ENCODE measurements at places on chromosomes 2 and 18. TPM values are rescaled to one million over a fixed set of nuclear protein-coding genes. Genes with fewer than 3 reads are reported as not detected.
A peak's percentile ranks its signal among the peaks of the same experiment; 100 is the strongest.

Gene CRYBA2
- total RNA-seq = 4.3 TPM

- no peak for DNase-seq
These were observed 1293.2 kb upstream of the FAM98A start for GRCh38 chr2:34892256-34892655.

DNA sequence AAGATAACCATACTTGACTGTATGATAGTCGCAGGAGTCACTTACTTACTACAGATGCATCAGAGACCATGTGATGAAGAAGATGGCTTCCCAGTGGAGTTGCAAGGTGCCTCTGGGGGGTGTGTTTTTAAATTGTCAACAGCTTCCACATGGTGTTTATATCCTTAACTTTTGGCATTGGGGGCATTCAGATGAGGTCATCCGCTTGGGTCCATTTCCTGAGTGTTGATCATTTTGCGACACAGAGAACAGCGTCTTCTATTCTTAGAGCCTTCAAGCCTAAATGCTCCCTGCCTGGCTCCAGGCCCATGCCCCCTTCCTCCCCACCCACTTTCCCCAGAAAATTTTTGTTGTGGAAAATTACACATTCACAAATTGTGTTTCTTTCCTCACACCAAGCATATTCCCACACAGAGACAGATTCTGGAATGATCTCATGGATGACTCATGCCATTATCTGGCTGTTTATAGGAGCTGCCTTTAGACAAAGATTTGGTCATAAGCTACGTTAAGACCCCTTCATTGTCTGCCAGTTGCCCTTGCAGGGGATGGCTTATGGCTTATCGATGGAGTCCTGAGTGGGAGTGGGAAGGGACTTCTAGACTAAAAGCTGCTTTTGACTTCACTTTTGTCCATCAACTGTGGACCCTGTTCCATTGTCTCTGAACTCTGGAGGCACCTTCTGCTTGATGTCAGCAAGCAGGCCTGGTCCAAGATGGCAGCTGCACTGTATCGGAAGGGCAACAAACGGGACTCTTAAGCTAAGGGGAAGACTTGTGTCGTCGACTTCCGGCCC lies 91.8 kb downstream of the CABLES1 start:
- peak; percentile 59 for DNase-seq

GRCh38 chr18:8997634-8998033 lies 104.9 kb upstream of the NDUFV2 start:
- no peak for DNase-seq

DNA sequence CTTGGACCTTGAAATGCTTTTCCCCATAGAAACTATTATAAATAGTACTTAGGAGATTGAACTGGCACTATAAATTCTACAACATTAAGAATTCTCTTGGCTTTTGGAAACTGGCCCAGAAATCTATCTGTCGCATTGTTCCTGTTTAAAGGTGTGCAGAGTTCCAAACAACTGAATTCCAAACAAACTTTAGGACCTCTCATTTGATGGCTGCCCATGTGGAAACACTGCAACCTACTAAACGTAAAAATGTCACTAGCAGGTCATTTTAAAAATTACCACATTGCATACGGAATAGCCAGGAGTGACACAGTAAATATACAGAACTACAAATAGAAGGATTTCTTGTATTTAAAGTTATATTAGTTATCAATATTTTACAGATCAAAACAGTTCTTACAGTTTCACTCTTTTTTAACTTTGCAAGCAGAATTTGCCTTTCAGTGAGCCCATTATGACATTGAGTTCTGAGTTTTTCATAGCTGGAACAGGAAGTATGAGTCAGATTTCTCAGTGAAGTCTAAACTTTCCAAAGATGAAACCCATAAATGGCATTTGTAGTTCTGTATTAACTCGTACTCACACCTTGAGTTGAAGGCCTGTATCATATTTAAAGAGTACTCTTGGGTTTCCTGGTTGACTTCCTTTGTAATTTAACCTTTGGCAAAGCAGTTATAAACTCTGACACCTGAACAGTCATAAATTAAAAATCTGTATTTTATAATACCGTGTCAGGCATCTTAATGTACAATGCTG lies 142.3 kb upstream of the BOD1L2 start:
- DNase-seq = peak; percentile 34

Gene DQX1
- total RNA-seq = 1.1 TPM

- DNase-seq = peak; percentile 86
These were observed 353.8 kb downstream of the RND3 start for GRCh38 chr2:150133623-150134022.

GRCh38 chr2:144366825-144367429 lies 153.0 kb downstream of the ZEB2 start:
- no peak for DNase-seq

Gene EFHD1
- 0.95 TPM for total RNA-seq

Gene LOXL3
- total RNA-seq = 62.0 TPM

- DNase-seq = no peak
These were observed 39.9 kb downstream of the TANK start for GRCh38 chr2:161199912-161200701.

DNA sequence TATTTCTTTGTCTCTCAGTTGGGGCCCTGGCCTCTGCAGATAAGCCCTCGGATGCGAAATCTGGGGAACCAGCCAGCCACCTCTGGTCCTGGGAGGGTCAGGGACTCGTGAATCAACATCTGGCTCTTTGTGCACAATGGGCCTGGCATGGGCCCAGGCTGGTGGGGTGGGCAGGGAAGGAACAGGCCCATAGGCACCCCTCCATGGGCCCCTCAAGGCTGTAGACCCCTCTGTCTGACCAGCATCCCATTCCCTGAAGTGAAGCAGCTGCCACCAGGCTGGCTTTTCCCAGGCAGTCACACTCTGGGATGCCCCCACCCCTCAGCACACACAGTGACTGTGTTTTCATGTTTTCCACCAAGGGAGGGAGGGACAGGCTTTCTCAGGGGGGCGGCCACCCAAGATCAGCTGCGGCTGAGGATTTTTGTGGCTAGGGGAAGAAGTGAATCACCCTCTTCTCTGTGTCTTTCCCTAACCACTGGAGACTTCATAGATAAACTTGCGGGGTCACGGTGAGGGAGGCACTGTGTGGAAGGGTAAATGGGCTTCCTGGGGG lies 166.0 kb downstream of the AGAP1 start:
- DNase-seq = peak; percentile 88

- DNase-seq = peak; percentile 36
These were observed 3.8 kb downstream of the LRRFIP1 start for GRCh38 chr2:237631007-237631785.

DNA sequence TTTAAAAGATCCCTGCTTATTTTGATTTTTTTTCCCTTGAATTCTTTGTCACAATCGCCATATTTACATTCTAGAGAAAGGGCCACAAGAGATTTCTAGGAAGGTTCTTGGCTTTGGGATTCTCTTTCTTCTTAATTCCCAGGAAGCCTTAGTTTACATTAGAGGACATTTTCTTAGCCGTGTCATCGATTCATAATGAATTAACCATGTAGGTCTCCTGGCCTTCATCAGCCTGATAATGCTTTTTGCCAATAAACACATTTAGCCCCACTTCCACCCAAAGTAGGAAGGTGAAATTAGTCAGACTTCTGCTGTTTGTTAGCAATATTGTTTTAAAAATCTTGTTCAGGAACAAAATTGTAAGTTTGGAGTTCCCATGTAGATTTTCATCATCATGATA lies 71.3 kb upstream of the LPIN2 start:
- no peak for DNase-seq

Gene C2orf74
- 13.4 TPM for total RNA-seq

Gene GREB1L
- 5.7 TPM for total RNA-seq

Gene KCTD1
- 22.6 TPM for total RNA-seq

- no peak for DNase-seq
These were observed 294.0 kb upstream of the KLHL29 start for GRCh38 chr2:23091019-23091418.

DNA sequence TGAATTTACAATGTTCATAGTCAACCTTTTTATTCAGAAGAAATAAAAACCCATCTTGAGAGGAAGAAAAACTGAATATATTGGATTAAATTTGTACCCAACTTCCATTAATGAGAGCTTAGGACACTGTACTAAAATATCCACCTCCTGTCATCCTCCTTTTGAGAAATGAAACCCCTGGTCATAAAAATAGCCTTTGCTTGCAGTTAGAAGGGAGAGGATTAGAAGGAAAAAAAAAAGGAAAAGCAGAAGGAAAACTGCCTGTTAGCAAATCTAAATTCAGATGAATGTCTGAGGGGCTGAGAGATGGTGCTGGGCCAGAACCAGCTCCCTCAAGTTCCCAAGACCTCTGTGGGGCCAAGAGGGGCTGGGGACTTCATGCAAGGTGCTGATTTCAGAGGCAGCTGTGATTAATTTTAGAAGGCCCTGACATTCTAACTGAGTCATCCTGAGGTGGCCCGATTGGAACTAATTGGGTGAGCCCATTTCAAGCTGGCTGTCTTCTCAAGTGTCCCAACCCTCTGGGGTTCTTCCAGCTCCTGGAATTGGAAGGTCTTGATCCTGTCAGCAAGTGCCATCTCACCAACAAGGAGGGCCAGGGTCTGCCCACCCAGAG lies 38.4 kb upstream of the BIN1 start:
- DNase-seq = peak; percentile 63

Gene NAT8
- not detected for total RNA-seq

Gene LYPD1
- total RNA-seq = 153 TPM

DNA sequence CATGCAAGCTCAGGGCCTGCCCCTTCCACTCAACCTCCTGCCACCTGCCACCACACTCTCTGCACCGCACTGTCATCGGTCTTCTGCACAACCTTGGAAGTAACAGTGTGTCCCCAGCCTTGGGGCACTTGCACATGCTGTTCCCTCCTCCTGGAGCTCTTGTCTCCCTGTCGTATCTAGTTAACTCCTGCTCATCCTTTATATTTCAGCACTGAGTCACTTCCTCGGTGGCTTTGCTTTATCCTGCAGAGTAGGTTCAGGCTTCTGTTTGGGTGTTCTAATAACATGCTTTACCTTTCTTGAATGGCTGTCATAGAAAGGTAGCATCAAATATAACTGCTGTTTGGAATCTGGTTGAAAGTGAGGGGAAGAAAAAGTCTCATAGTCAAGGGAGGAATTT lies 25.3 kb downstream of the PAX8 start:
- DNase-seq = no peak

Gene APLF
- total RNA-seq = 1.4 TPM

Data from Daoy (cell line).